Esophagus mucosa (tissue), 1 donor: ENCODE measurements at places on chromosomes 12 and 14. TPM values are rescaled to one million over a fixed set of nuclear protein-coding genes. Genes with fewer than 3 reads are reported as not detected.

DNA sequence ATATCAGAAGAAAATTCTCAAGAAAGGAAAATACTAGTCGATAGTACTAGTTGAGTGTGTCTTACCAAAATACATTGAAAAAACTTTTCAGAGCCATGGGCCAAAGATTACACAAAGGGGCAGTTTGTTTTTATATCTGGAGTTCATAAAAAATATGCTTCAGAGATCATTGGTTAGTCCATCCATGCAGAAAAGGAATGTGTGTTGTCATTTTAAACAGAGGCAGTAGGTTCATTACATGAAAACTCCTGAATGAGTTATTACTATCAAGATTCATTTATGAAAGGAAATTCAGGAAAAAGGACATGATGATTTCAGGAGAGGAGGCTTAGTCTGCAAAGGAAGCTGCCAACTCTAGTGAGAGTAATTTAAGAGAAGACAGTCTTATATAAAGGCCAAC is 354.8 kb downstream of the AEBP2 start:
- ATAC-seq = no peak

- no peak for ATAC-seq
These were observed 10.8 kb downstream of the DNAI7 start for GRCh38 chr12:25184132-25184531.

DNA sequence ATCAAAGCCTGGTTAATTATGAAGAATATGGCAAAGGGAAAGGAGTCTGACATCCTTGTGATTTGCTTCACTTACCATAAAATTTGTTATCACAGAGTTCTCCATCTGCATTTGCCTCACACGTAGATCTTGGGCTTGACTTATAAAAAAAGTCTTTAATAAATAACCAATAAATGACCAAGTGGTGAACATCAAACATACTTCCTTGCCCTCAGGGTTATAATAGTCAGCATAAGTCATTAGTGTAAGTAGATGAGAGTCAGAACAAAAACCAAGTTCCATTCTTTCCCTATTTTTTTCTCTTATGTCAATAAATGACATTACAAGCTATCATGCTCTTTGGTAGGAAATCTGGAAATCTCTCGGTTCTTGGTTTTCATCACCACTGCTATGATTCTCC is 635.4 kb upstream of the ATXN7L3B start:
- no peak for ATAC-seq

The FGF23 gene
- total RNA-seq = not detected

DNA sequence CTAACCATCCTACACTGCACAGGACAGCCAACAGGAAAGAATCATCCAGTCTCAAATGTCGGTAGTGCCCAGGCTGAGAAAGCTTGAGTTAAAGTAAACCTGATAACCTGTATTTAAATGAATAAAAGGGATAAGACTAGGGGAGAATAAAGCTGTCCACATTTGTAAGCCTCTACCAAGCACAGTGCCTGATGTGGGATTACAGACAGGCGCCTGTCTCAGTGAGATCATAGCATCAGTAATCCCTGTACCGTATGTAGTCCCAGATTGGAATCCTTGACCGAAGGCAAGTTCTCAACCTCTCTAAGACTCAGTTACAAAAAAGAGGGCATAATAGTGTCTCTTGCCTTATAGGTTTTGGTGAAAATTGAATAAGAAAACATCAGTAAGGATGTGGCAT is 59.9 kb downstream of the BICD1 start:
- no peak for ATAC-seq

GRCh38 chr12:96386794-96387193 is 13.4 kb downstream of the CDK17 start:
- ATAC-seq = no peak
